ENCODE measurements at places on chromosomes 4 and X. TPM values are rescaled to one million over a fixed set of nuclear protein-coding genes. Genes with fewer than 3 reads are reported as not detected.

- DNase-seq = no peak
These were observed 326.7 kb downstream of the STK32B start for GRCh38 chr4:5378002-5378401.

GRCh38 chr4:184541907-184542306, 67.6 kb upstream of the IRF2 start:
- no peak for DNase-seq

- no peak for DNase-seq
These were observed 105.5 kb downstream of the SHROOM3 start for GRCh38 chr4:76540486-76540885.

The SMPX gene
- total RNA-seq = 726 TPM

DNA sequence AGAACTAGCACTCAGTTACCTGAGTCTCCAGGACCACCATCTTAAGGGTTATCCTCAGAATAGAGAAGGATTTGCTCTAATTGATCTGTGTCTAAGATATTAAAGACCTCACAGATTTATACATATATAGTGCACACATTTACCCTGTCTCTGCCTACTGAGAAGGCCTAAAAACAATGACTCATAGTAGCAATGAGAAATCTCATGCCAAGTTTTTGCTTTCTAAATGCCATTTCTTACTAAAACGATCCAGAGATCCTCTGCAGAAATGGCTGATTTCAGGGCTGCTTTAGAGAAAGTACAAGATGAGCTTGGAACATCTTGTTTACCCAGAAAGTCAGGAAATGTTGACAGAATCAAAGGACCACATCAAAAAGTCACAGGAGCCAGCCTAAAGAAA, 79.1 kb upstream of the INPP4B start:
- no peak for DNase-seq

DNA sequence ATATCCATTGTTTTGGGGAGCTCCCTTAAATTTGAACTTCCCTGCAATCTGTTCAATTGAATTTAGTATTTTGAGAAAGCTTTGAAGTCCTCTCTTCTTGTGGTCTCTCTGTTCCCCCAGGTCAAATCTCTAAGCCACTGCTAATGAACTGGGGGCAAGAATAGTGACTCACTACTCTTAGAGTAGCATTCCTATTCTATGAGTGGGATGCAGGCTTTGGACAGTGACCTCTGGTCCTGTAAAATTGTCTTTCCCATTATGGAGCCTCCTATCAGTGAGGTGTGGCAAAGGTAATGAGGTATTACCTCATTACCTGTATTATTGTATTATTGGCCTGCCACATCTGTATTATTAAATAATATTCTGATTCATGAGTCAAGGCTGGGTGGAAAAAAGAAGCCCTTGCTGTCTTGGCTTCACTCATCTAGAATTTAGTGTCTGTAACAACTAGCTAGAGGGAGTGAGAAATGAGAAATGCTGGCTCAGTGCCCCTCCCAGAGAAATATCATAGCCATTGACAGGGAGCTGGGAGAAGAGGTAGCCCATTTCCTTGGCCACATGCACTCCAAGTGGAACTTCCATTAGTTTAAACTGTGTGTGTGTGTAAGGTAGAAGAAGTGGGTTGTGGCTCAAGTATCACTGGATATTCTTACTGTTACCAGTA, 393.9 kb upstream of the CTSO start:
- no peak for DNase-seq

The UTP3 gene
- 15.8 TPM for total RNA-seq

The FRG2 gene
- total RNA-seq = not detected

DNA sequence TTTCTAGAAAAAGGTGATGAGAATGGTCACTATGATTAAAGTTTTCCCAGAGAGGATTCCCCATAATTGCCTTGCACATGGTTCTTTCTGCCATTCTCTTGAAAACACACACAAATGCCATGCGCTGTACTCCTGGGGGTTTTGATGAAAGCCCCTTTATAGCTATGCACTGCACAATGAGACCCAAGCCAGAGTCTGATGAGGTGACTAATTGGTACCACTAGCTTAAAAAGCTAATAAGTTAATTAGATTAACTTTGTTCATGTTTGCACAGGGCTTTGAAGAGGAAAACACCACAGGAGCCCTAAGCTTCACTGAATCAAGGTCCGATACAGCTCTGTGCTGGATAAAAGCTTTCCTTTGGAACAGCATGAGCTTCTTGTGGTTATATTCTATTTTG, 132.2 kb downstream of the NKX6-1 start:
- no peak for DNase-seq

The ARAP2 gene
- total RNA-seq = 2.9 TPM

- no peak for DNase-seq
These were observed 6.9 kb downstream of the PRRG3 start for GRCh38 chrX:151702026-151702714.

- DNase-seq = no peak
These were observed 782.2 kb downstream of the ARAP2 start for GRCh38 chr4:35461931-35462659.

GRCh38 chr4:67087897-67088296, 457.4 kb downstream of the CENPC start:
- DNase-seq = no peak

The HEPH gene
- total RNA-seq = 26.2 TPM

The TCEAL7 gene
- 2.6 TPM for total RNA-seq

DNA sequence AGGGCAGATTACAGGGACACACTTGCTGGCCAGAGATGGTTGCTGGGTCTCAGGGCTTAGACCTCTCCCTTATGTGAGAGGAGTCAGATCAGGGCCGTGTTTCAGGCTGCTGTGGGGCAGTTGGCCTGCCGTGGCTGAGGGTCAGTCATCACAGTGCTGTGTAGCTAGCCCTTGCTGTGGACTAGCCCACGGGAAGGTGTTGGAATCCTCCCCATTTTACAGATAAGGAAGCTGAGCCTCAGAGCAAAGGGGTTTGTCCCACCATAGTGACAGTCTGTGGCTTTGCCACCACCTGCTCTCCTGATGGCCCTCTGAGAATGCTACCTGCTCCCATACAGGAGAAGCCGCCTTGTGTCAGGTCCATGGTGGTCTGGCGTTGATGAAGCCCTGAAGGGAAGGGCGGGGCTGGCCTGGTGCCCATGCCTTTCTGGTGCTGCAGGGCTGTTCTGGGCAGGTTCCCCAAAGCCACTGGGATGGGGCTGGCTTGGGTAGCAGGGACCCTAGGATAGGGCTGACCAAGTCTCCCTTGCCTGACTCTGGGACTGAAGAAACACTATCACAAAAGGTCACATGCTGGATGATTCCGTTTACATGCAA, 2.4 kb upstream of the FAM53A start:
- no peak for DNase-seq

The FAAH2 gene
- total RNA-seq = 0.14 TPM

DNA sequence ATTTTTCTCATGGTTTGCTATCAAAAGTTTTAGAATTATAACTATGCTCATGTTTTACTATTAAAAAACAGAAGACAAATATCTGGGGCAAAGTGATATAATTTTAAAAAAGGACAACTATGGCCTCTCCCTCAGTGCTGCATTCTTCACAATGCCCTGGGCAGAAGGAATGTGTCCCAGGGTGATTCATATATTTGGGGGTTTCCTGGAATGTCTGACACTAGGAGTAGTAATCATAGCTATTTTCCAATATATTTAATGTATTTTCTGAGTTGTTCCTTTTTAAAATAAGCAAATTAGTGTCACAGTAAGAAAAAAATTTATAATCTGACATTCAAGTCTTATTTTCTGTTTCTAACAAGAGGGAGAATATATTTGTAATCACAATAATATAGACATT, 281.7 kb downstream of the UNC5C start:
- DNase-seq = no peak

- DNase-seq = no peak
These were observed 135.9 kb downstream of the CPE start for GRCh38 chr4:165514739-165515138.

DNA sequence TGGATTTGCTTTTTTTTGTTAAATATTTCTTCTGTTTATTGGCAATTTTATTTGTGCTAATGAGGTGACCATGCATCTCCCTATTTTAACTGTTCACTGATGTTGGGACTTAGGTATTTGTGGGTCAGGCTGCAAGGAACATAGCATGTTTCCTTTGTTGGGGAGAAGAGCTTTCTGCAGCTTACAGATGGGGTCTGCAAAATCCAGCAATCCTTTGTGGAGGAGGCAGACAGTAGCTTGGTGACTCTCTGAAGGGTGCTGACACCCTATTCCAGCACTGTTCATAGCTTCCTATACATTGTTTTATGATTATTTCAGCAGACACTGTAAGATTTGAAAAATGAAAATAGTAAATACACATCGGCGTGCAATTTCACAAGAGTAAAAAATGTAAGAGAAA, 491.7 kb downstream of the RAPGEF2 start:
- DNase-seq = no peak

The EXOC1L gene
- not detected for total RNA-seq

The LRIT3 gene
- total RNA-seq = not detected

DNA sequence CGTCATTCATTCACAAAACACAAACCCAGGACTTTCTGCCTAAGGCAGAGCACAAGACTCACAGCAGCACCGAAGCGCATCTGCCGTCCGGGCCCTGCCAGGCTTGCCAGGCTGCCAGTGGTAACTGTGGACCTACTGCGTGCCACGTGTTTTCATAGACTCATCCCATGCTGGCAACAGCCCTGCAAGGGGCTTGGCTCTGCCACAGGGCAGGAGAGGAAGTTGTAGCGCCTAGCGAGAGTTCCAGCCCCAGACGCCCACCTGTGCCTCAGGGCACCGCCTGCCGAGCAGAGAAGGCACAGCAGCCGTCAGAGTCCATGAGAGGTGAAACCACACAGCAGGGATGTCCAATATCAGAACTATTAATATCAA, 18.9 kb upstream of the MRFAP1 start:
- DNase-seq = no peak

DNA sequence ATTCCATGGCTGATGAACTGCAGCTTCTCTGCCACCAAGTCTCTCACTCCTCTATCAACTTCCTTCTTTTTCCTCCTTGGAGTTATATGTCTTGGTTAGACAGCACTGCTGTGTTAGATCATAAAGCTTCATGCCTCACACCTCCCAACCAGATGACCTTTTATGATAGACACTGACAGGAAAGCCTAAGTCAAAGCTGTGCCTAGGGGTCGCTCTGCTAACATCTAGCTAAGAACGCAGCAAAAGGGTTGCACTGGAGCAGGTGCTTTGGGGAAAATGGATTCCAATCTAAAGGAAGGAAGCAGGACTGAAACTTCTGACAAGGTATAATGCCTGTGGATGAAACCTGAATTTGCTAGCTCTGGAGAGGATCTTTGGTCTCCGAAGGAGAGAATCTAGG, 509.7 kb downstream of the SMARCA1 start:
- no peak for DNase-seq

The DCLK2 gene
- 21.9 TPM for total RNA-seq

DNA sequence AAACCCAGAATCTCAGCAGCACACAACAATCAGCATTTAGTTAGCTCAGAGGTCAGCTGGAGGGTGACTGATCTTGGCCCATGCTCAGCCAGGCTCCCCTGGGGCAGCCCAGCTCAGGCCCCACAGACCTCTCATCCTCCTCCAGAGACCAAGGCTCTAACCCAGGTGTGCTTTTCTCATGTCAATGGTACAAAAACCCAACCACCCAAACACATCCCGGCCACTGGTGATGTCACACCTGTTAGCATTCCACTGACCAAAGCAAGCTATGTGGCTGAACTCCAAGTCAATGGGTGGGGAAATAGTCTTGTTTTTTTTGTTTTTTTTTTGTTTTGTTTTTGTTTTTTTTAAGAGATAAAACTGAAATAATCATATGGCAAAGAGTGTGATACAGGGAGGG, 77.5 kb downstream of the CYTL1 start:
- DNase-seq = no peak

The XPNPEP2 gene
- total RNA-seq = 1.3 TPM

DNA sequence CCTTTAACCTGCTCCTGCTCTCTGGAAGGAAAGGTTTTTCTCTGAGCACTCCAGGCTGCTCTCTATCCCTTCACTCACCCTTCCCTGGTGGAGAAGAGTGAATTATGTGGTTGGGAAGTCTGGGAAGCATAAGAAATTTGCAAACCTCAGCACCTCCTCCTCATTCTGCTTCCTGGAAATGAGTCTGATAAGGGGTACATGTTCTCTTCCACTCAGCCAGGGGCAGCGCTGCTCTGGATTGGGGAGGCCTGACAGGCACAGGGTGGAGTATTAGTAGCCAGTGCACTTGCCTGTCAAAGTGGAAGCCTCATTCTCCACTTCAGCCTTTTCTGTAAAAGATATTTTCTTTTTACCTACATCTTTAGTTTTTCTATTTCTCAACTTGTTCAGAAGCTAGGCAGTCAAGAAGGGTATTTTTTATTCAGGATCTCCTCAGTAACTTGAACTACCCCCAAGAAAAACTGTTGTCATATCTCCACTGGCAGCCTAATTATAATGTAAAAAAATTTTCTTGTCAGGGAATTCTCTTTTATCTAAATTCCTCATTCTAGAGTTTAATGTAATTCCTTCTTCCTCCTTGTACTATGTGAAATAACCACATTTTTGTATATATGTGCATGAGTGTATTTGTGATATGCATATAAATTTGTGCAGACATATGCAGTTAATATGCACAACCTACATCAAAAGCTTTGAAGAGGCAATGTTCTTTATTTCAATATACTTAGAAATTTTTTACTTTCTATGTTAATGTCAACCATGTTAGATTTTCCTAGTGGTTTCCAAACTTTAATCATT, 15.3 kb downstream of the ADAMTS3 start:
- DNase-seq = no peak

DNA sequence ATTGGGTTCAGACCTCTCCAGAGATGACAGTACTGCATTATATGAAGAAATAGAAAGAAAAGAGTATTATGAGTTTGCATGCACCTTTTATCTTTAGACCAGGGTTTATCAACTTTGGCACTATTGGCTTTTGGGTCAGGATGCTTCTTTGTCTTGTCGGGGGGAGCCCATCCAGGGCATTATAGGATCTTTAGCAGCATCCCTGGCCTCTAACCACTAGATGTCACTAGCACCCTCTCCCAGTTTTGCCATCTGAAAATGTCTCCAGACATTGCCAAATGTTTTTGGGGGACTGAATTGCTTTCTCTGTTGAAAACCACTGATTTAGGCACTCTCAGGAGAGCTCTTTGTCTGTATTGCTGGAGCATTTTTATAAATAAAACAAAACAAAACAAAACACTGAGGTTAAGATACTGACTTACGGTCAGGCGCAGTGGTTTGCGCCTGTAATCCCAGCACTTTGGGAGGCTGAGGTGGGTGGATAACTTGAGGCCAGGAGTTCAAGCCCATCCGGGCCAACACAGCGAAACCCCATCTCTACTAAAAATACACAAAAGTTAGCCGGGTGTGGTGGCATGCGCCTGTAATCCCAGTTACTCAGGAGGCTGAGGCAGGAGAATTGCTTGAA, 23.6 kb downstream of the CA5B start:
- DNase-seq = no peak

Measured in left ventricle myocardium inferior (tissue), 1 donor.